Naive thymus-derived CD8-positive, alpha-beta T cell (primary cell): ENCODE measurements at places on chromosomes 16 and 17. TPM values are rescaled to one million over a fixed set of nuclear protein-coding genes. Genes with fewer than 3 reads are reported as not detected.

The TAC4 gene
- not detected for total RNA-seq

DNA sequence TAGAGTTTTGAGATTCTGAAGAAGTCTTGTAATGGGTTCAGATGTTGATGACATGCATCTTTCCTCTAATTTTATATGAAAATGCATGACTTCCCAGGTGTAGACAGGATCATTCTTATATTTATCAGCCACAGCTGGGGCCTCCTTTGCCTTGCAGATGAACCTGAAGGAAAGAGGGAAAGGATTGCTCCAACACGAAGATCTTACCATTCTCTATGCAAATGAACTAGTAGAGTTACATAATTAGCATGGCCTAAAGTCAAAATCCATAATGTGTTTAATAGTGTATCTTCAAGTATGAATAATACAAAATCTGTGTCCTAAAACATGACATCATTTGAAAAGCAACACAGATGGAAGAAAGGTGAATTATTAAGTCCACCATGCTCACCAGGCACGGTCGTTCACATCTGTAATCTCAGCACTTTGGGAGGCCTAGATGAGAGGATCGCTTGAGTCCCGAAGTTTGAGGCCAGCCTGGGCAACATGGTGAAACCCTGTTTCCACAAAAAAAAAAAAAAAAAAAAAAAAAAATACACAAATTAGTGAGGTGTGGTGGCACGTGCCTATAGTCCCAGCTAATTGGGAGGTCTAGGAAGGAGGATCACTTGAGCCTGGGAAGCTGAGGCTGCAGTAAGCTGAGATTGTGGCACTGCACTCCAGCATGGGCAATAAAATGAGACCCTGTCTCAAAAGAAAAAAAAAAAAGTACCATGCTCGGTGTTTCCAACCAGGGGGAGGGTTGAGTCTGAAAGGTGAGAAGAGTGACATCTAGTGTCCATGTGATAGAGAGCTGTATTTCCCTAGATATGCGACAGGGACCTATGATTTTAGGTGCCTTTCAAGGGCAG, 6.3 kb downstream of the VWA3A start:
- H3K4me3 ChIP-seq, result no peak overlapping the region
- H3K27ac ChIP-seq, result no peak overlapping the region
- DNase-seq, result peak; percentile 2
- no peaks in the 10 kb centered on the region for H3K36me3 ChIP-seq

The VPS35 gene
- total RNA-seq, result 98.3 TPM

DNA sequence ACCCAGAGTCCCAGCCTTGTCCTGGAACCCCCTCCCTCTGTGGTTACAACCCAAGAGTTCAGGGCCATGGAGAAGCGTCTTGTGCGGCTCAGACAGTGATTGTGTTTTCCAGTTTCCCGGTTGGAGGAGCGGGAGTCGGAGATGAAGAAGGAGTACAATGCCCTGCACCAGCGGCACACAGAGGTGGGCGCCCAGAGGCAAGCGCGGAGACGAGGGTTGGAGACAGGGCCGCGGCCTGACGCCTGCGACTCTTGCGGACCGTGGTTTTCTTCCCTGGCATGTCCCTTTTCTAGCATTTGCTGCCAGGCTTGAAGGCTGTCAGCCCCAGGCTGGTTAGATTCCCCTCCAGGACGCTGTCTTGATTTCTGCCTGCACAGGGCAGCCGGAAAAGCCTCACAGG, 23.0 kb downstream of the MAPK8IP3 start:
- no peak overlapping the region for H3K27ac ChIP-seq
- no peak for DNase-seq
- H3K4me1 ChIP-seq, result peaks cover 8% of the 10 kb centered on the region
- peaks cover 5% of the 10 kb centered on the region for H3K36me3 ChIP-seq
- no peak overlapping the region for H3K4me3 ChIP-seq
- no peaks in the 10 kb centered on the region for H3K27me3 ChIP-seq

DNA sequence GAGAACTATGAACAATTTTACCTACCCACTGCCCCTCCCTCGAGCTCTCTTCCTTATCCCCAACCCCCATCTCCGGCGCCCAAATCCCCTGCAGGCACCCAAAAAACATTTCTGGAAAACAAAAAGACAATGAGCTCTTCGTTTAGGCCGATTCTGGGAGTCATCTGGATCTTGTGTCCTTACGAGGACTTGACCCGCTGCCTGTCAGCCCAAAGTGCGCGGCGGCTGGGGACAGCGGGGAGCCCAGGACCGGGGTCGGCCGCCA, 524 bp downstream of the STRADA start:
- no peaks in the 10 kb centered on the region for H3K36me3 ChIP-seq
- peak overlapping the region; percentile 92 for H3K4me3 ChIP-seq
- DNase-seq, result no peak
- H3K27me3 ChIP-seq, result no peaks in the 10 kb centered on the region
- H3K4me1 ChIP-seq, result peaks cover 16% of the 10 kb centered on the region
- H3K27ac ChIP-seq, result peak overlapping the region; percentile 91

The NACA2 gene
- not detected for total RNA-seq

The MYH13 gene
- not detected for total RNA-seq

DNA sequence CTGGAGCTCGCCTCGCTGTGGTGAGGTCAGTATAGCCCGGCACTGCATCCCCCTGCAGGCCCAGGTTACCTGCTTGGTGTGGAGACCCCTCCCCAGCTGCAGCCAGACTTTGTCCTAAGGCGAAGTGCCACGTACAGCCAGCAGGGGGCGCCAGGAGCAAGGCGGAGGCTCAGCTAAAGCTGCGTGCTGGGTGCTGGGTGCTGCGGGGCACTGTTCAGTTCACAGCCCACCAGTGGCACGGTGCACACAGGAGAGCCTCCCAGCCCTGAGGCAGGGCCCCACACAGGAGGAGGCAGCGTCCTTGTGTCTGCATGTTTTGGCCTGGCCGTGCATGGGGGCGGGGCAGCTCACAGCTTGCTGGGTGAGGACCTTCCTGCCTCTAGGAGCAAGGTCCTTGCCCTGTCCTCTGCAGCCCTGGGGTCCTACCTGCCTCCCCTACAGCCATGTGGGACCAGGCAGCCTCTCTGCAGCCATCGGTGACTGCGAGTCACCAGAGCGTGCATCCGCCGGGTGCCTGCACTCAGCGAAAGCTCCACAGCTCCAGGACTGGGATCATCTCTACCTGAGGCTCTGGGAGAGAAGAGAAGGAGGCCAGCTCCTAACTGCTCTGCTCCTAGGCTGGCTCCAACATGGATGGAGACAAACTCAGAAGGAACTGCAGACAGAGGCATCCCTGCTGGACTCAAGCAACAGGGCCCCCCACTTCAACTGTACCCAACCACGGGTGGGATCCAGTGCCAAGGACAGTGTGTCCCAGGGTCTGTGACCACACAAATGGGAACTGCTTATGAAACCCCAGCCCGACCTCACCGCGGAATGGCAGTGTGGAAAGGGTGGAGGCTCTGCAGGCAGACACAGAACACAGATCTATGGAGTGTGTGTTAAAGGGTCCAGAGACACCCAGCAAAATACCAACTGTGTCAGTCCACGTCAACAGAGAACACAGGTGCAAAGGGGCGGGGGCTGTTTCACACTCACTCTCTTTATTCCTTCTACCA, 19.0 kb downstream of the SLC7A5 start:
- no peak overlapping the region for H3K4me3 ChIP-seq
- peaks cover 21% of the 10 kb centered on the region for H3K4me1 ChIP-seq
- H3K27me3 ChIP-seq, result no peaks in the 10 kb centered on the region
- no peak overlapping the region for H3K27ac ChIP-seq

GRCh38 chr16:84839054-84839453, 19.3 kb downstream of the CRISPLD2 start:
- no peaks in the 10 kb centered on the region for H3K36me3 ChIP-seq
- no peak overlapping the region for H3K27ac ChIP-seq
- no peak for DNase-seq

DNA sequence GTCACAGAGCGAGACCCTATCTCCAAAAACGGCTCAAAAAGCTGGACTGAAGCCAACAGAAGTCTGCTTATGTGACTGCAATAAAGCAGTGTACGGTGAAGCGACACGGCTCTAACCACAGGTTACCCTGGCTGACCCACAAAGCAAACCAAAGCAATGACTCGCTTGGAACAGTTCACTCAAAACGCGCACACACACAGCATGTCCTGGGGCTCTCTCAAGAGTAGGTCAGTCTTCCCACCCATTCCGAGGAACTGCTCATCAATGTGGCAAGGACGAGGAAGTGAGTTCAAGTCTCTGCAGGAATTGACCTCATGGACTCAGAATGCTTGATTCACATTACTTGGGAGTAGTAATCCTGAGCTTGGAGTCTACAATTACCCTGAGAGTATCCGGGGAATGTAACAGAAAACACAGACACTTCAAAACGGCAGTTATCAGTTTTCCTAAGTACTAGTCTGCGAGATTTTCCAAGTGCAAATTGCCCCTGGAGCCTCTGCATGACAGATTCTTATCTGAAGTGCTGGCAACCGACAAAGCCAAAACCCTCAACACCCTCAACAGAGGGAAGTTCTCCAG, 25.4 kb downstream of the PELP1 start:
- no peaks in the 10 kb centered on the region for H3K27me3 ChIP-seq
- H3K4me1 ChIP-seq, result peaks cover 2% of the 10 kb centered on the region
- H3K36me3 ChIP-seq, result peaks cover 14% of the 10 kb centered on the region

DNA sequence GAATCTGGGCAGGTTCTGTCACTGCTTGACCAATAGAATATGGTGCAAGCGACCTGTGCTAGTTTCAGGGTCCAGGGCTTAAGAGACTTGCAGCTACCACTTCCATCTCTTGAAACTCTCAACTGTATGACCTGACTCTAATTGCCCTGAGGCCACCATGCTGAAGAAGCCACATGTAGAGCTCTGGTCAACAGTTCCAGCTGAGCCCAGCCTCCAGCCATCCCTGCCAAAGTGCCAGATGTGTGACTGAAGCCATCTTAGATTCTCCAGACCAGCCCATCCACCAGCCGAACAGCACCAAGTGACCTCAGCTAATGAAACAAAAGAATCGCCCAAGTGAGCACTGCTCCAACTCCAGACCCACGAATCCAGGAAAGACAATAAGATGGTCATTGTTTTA, 3.4 kb upstream of the MT2A start:
- no peak overlapping the region for H3K4me3 ChIP-seq
- H3K27me3 ChIP-seq, result no peaks in the 10 kb centered on the region
- peak overlapping the region; percentile 6 for H3K27ac ChIP-seq
- H3K36me3 ChIP-seq, result no peaks in the 10 kb centered on the region
- DNase-seq, result no peak

The NPEPPS gene
- total RNA-seq, result 101 TPM

The MARVELD3 gene
- total RNA-seq, result not detected

DNA sequence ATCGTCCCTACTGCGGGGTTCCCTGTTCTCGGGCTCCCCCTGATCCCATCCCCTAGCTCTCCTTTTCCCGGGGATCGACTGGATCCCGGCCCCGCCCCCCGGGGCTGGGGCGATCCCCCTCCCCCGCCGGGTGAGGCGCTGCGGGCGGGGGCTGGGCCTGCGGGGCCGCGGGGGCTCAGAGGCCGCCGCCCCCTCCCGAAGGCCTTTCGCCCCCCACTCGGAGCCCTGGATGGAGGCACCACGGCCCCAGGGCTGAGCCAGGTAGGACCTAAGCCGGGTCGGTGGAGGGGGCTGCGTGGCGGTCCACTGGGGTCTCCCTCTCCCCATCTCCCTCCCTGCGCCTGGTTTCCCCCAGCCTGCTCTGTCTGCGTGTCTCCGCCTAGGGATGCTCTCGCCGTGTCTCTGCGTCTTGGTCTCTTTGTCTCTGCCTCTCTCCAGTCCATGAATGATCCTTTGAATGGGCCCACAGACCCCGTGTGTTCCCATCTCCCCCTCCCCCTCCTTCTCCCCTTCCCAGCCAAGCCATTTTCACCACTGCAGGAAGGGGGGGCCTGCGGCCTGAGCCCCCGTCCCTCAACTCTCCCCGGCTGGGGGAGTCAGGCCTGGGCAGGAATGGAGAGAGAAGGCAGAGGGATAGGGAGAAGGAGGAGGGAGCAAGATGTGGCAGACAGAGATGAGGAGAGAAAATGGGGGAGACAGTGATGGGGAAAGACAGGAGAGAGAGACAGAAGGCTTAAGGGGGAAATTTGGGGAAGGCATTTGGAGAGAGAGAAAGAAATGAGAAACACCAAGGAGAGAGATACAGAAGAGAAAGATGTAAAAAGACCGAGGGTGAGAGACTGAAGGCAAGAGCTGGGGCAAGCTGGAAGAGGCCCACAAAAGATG, 1.7 kb upstream of the TMEM256 start:
- H3K4me1 ChIP-seq, result peaks cover 36% of the 10 kb centered on the region
- no peaks in the 10 kb centered on the region for H3K36me3 ChIP-seq
- H3K4me3 ChIP-seq, result peak overlapping the region; percentile 81
- peak overlapping the region; percentile 89 for H3K27ac ChIP-seq

GRCh38 chr16:50797456-50797855, 55.6 kb downstream of the CYLD start:
- peaks cover 22% of the 10 kb centered on the region for H3K36me3 ChIP-seq
- no peaks in the 10 kb centered on the region for H3K27me3 ChIP-seq
- H3K4me3 ChIP-seq, result no peak overlapping the region
- H3K27ac ChIP-seq, result peak overlapping the region; percentile 81

- no peak overlapping the region for H3K27ac ChIP-seq
- H3K4me1 ChIP-seq, result no peaks in the 10 kb centered on the region
- no peak overlapping the region for H3K4me3 ChIP-seq
- H3K36me3 ChIP-seq, result no peaks in the 10 kb centered on the region
Measured at GRCh38 chr16:59913666-59914065, 1179.5 kb upstream of the GOT2 start.

- H3K4me1 ChIP-seq, result peaks cover 90% of the 10 kb centered on the region
- H3K4me3 ChIP-seq, result no peak overlapping the region
Measured at GRCh38 chr16:81813648-81814047, 34.6 kb downstream of the PLCG2 start.

DNA sequence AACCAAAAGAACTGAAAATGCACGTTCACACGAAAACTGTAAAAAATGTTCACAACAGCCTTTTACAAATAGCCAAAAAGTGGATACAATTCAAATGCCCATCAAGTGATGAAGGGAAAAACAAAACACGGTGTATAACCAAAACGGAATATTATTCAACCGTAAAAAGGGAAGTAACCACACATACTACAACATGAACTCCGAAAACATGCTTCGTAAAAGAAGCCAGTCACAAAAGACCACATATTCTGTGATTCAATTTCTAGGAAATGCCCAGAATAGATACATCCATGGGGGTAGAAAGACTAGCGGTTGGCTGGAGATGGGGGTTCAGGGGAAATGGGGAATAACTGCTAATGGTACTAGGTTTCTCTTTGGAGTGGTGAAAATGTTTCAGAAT, 81.5 kb upstream of the TRAP1 start:
- peaks cover 72% of the 10 kb centered on the region for H3K4me1 ChIP-seq
- no peak overlapping the region for H3K4me3 ChIP-seq
- DNase-seq, result no peak
- peak overlapping the region; percentile 80 for H3K27ac ChIP-seq
- no peaks in the 10 kb centered on the region for H3K36me3 ChIP-seq
